Stimulated activated CD4-positive, alpha-beta T cell treated with anti-CD3 and anti-CD28 coated beads, Interleukin-1b, Interleukin-23, amount 100 ng/mL, for 1 hour (primary cell): ENCODE measurements at places on chromosomes 1 and 21.
A peak's percentile ranks its signal among the peaks of the same experiment; 100 is the strongest.

DNA sequence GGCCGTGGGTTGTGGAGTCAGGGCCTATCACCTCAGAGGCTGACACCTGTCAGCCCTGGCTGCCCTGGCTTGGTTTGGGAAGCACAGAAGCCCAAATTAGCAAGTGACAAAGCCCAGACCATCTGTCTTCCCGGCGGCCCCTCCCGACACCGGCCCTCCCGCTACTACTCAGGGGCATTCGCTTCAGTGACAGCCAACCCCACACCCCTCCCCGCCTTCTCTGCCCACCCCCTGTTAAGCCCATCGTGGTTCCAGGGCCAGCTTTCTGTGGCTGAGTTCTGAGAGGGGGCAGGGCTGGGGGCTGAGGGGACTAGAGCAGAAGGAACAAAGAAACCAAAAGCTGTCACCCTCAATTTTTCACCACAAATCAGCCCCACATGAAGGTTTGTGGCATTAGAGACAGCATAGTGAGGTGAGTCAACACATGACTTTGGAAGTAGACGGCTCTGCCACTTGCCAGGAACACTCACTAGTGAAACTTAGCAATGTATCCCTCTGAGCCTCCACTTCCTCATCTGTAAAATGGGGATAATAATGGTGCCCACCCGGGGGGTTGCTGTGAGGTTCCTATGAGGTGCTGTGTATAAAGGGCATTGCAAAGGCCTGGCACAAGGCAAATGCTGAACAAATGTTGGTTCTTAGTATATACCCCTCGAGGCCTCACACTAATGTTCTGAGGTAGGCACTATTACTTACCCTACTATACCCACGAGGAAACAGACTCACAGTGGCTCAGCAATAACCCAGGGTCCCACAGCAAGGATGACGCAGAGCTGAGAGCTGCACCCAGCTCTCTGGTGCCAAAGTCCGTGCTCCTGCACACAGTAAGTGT lies 5.2 kb upstream of the TNNI1 start:
- no peak for DNase-seq

GRCh38 chr21:45935628-45936027 lies 45.9 kb upstream of the COL6A1 start:
- DNase-seq: no peak

DNA sequence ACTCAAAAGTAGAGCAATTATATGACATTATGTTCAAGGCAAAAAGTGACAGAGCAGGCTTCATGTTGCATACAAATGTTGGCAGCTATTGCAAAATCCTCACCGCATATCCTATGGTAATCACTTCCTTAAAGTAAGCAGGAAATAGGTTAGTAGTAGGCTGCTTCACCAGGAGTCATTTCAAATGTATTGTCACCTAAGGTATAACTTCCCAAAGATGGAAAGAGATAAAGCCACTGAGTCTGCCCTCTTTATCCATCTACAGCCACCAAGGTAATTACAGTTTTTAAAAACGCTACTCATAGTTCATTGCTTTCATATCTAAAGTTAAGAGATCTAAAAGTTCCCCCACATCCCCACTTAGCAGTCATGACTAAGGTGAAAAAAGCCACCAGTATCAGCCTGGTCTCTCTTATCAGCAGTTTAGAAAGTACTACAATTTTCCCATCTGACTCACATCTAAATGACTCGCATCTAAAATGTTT lies 31.6 kb upstream of the UBE2U start:
- DNase-seq: no peak

- DNase-seq: peak; percentile 19
Measured at GRCh38 chr1:41416552-41417334, 55.5 kb downstream of the FOXO6 start.

DNA sequence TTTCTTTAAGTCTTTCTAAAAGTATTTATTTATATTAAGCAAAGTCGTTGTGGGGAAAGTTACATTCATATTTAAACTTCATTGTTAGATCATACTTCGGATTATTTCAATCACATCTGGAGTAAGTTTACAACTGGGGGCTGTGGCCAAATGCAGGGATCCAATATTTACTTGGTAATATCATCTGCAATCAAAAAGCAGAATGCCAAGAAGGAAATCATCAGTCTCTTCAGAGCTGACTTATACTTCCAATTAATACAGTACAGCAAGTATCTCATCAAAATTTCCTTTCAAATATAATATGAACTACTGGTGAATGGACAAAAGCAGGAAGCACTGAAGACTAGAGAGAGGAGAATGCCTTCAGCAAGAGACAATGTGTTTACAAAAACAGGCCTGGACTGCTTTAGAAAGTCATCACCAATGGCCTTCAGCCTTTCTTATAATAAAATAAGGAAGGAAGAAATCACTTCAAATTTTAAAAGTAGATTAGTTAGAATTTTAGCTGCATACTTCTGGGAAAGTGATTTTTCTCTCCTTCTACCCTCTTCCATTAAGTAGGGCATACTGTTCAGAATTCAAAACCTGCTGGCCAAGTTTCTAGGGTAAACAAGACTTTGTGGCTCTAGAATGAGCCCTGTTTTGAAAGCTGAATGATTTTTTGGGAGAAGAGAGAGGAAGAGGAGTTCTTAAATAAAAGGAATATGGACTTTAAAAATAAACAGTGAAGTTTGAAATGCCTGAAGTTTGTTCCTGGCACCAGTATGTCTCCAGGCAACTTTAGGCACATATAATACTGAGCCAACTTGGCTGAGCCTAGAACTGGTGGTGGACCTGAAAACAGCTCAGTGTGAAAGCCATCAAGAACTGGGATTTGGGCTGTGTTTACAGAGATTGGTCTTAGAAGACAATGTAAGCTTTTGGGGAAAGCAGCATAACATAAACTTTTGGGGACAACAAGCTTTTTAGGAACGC lies 22.2 kb upstream of the MYOC start:
- DNase-seq: no peak

DNA sequence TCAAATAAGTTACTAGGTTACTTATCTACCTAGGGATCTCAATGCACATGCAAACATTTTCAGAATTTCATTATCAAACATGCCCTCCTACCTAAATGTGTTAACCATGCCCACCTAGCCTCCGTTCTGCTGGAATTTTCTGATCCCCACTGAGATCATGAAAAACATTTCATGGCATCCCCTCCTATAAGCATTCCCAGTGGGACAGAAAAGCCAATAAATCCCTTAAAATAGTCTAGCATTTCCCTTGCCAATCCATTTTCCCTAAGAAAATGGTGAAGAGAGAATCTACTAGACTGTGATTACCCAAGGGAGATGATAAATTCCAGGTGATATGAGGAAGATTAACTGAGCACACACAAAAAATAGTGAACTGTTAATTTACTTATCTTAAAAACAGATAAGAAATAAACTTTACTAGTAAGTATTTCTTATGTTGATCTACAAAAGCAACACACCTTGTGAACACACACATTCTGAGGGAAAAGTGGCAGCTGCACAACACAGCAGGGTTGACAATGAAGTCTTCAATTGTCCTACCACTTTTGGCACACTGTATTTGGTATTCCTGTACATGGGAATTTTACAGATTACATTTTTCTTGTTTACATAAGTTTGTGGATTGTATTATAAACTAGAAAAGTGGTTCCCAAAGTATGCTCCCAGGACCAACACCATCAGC lies 49.6 kb downstream of the ARID4B start:
- DNase-seq: no peak

GRCh38 chr21:46607636-46608035 lies 2.8 kb upstream of the S100B start:
- DNase-seq: no peak

- DNase-seq: peak; percentile 20
Measured at GRCh38 chr1:155174324-155175280, 953 bp downstream of the TRIM46 start.

DNA sequence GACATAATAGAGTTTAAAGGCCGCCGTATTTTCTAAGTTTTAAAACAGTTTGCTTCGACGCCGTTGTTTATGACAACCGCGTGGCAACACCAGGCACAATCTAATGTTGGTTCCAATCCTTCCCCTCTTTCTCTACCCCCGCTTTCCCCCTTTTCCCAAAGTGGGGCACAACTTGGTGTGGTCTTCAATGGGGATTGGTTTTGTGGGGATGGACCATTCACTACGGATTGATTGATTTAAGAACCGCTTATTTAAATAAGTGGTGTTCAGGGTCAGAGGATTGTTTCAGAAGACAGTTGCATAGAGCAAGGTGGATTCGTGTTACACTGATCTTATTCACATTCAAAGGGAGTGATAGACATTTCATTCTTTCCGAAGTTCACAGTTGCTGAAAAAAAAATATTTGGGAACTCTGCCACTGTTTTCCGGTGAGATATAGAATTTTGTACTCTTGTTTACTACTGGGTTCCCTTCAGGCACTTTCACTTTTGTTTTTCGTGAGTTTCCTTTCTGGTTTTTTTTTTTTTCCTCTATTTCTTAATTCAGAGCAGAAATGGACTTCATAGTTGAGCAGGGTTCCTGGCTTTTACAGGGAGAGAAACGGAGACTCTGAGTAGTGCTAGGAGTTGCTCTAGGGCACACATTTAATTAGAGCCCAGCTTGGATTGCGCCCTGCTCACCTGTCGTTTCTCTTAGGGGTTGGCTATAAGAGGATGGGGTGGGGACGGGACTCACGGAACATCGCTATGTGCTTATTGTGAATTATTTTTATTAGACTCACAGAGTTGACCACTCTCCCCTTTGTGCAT lies 79.6 kb upstream of the AK4 start:
- no peak for DNase-seq

DNA sequence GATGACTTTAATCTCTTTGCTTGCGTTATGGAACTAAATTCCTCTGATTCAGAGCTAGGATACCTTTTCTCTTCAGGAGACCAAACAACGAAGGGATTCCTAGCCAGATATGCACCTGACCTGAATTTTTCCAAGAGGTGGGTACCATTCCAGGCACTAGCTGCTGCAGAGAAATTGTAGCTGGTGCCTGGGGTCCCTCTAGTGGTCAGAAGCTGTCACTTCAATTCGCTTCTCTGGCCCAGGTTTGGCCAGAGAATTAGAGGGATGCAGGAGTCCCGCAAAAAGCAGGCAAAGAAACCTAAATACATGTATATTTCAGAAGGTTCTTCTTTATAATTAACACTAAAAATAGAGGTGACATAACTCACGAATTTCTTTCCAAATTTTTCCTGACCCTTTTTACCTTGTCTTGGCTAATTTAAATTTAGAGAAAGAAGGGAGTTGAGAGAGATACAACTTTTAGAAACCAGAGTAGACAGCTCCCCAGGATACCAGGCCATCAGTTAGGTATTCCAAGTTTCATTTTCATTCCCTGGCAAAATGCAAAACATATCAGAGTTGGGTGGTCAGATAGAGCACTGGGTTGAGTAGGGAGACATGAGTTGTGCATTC lies 9.6 kb downstream of the ACKR1 start:
- DNase-seq: no peak

DNA sequence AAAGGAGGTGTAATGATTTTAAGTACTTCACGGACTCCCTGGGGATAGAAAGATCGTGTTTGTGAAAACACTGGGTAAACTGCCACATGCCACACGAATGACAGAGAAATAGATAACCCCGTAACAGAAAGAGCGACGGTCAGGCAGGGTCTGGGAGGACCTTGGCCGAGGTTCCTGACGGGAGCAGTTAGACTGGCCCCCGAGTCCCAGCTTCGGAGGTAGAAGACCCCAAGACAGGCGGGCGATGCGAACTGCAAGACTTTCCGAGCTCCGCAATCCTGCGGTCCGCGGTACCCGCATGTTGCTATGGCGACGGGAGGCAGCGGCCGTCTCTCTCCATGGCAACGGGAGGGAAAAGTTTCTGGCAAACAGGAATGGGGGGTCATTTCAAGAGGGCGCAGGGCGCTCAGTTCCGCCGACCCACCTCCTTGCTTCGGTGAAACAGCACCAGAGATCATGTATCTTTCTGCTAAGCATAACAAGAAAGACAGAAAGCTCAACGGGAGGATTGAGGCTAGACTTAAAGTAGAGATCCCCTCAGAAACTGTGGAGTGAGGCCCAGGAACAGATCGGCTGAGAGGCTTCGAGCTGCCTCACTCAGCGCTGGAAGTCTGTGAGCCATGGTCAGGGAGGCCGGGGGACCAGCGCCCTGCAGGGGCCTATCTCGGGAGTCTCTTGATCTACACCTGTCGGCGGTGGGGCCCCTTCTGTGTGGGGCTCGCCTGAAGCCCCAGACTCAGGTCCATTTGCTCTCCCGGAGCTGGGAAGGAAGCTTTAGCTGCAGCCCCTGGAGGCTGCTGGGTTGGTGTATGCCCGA lies 685 bp upstream of the SYT6 start:
- no peak for DNase-seq

GRCh38 chr1:97427371-97427770 lies 493.5 kb downstream of the DPYD start:
- no peak for DNase-seq

DNA sequence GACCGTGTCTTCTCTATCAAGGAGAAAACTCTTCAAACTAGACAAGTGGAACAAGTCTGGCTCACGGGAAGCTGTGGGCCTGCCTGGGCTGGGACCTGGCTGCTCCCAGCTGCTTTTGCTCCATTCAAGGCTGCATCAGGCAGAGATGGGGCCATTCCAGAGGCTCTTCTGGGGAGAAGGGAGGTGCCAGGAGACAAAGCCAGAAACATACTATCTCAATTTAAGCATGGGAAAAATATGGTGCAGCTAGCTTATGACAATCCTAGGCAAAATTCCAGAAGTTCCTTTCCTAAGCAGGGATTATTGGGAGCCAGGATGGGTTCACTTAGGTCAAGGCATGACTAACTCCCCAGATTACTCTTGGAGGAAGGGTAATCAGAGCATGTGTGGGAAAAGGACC lies 90.8 kb upstream of the SLC2A1 start:
- DNase-seq: no peak

DNA sequence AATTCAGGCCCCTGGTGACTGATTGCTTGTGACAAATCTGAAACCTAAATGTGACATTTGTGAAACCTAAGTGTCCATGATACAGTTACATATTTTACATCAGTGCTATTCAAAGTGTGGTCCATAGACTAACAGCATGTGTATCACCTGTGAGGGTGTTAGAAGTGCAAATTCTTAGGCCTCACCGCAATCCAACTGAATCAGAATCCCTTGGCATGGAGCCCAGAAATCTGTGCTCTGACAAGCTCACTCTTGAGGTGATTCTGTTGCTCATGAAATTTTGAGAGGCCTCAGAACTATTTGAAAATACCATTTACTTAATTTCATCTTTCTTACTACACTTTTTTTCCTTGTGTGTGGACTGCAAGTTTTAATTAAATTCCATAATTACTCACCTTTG lies 587.9 kb downstream of the ADGRL2 start:
- DNase-seq: no peak

GRCh38 chr1:111998332-111998731 lies 8.9 kb upstream of the KCND3 start:
- DNase-seq: no peak
